ENCODE measurements at places on chromosomes 11 and 22. TPM values are rescaled to one million over a fixed set of nuclear protein-coding genes. Genes with fewer than 3 reads are reported as not detected.

DNA sequence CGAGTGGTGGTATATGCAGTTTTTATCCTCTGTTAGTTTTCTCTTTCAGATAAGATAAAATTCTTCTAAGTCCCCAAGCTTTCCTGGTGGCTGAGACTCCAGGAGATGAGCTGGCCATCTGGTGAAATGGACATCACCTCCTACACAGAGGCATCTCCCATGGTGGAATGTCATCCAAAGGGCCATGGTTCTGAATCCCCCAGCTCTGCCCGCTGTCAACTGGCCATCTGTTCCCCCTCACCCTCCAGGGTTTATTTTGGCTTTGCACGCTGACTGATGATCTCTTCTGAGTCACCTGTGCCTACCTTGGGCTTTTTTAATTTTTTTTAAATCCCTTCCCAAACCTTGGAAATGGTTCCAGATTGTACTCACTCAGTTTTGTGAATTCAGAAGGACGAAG, 142.2 kb downstream of the HIPK3 start:
- H3K4me3 ChIP-seq: no peak overlapping the region
- no peaks in the 10 kb centered on the region for H3K27me3 ChIP-seq
- no peaks in the 10 kb centered on the region for H3K36me3 ChIP-seq
- H3K27ac ChIP-seq: no peak overlapping the region
- no peak for DNase-seq

Gene DSCAML1
- 17.3 TPM for total RNA-seq

Gene KCNQ1OT1
- total RNA-seq: 4.4 TPM

GRCh38 chr11:13339195-13340153, 61.9 kb downstream of the BMAL1 start:
- H3K27me3 ChIP-seq: no peaks in the 10 kb centered on the region
- H3K36me3 ChIP-seq: no peaks in the 10 kb centered on the region
- H3K4me1 ChIP-seq: no peaks in the 10 kb centered on the region
- no peak for DNase-seq
- no peak overlapping the region for H3K4me3 ChIP-seq

Gene BEST1
- 7.1 TPM for total RNA-seq

GRCh38 chr11:37199082-37199481, 601.0 kb upstream of the RAG2 start:
- no peaks in the 10 kb centered on the region for H3K27me3 ChIP-seq
- no peaks in the 10 kb centered on the region for H3K4me1 ChIP-seq
- no peak for DNase-seq
- no peak overlapping the region for H3K4me3 ChIP-seq
- no peaks in the 10 kb centered on the region for H3K36me3 ChIP-seq
- no peak overlapping the region for H3K27ac ChIP-seq

Gene EI24
- total RNA-seq: 69.1 TPM

GRCh38 chr22:19621373-19622060, 92.8 kb upstream of the SEPTIN5 start:
- no peak overlapping the region for H3K4me3 ChIP-seq
- DNase-seq: no peak
- H3K4me1 ChIP-seq: peaks cover 3% of the 10 kb centered on the region
- H3K27ac ChIP-seq: no peak overlapping the region

Data from kidney (tissue), 22 donors.